ENCODE measurements at places on chromosomes 5 and 9.

DNA sequence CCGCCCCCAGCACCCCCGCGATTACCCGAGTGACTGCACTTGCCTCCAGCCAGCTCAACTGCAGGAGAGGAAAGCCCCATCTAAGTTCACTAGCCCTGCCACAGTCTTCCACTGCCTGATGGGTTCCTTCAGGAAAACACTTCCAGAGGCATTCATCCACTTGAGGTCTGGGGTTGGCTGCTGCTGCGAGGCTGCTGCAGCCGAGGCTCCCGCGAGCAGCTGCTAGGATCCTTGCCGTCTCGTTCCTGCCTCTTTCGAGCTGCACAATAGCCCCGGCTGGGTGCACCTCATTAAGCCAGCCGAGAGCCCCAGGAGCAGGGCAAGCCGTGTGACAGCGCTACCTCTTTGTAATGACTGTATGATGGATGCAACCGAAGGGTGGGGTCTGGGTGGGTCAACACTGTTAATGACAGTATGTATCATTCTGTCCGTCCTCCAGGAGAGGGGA is 24.2 kb upstream of the ELAVL2 start:
- DNase-seq, result peak; percentile 25

DNA sequence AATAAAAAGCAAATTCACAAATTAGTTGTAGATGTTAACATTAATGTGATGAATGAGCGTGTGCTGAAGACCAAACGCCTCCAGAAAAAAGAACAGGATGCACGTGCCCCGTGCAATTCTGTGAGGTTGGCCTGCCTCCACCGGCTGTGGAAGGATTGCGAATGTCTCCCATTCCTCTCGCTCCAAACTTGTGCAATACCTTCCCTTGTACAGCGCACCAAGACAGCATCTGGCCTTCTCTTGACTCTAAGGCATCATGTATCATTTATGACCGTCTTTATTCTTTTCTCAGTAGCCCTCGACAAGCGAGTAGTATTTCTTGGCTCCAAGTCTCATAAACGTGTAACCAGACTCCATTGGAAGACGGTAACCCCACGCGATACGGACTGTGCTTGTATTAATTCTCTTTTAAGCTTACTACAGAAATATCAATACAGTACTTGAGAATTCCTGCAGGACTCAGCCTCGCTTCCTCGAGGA is 1.5 kb upstream of the TESK1 start:
- DNase-seq, result no peak

DNA sequence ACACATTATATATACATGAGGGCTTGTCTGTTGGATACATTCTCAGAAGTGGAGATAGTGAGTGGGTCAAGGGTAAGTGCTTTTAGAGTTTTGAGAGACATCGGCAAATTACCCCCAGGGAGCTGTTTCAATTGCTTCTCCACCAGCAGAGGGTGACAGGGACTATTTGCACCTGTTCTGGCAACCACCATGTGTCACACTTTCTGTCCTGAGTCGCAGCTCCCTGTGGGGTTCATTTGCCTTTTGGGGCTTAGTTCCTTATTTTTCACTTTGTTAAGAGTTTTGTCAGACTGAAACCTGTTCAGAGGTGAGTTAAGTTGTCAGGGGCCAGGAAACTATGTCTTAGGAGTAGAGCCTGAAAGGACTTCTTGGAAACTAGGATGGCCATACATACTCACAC is 20.1 kb upstream of the SLC36A1 start:
- no peak for DNase-seq

DNA sequence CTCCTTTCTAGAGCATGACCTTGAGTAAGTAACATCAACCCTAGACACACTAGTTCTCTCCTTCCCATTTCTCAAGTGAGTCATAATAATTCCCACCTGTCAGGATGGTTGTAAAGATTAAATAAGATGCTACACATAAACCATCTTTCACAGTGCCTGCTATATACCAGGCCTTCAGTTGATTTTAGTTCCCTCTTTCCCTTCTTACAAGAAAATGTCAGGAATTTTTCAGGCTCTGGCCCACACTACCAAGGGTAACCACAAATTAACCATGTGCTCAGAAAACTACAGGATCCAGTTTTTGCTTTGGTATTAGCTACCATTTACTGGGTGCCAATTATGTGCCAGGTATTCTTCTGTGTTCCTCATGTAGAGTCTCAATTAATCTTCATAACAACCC is 42.7 kb upstream of the RARS1 start:
- no peak for DNase-seq

DNA sequence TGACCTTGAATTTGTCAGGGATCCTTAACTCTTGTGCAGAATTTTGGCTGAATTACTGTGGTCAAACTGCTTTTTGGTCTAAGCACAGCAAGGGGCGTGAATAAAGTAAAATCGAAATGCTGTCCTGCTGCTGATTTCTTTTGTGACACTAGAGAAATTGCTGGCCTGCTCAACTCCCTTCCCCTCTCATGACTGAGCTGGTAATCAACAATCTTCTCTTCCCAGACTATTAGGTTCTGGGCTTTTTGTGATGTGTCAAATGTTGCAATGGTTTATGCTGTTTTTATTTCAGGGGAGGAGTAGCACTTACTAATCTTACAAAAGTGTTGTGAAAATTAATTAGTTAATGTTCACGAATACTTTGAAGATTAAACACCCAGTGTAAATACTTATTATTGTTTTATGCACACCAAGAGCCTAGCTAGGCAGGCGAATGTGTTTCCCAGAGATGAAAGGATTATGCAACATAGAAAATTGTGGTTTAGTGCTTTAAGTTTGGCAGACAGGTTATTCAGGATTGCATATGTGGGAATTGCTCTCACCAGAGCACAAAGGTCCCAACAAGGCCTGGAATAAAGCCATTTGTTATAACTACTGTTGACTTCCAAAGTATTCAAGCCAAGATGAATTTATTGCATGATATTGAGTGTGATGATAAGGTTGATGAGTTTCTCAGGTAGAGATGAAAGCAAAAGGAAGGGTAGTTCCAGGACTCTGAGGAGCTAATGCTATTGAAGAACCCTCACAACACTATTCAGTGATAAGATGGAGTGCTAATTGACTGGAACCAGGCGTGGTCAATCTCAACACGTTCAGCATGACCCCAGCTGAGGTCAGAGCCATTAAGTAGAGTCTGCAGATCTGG is 280.7 kb upstream of the ZNF608 start:
- DNase-seq, result no peak

DNA sequence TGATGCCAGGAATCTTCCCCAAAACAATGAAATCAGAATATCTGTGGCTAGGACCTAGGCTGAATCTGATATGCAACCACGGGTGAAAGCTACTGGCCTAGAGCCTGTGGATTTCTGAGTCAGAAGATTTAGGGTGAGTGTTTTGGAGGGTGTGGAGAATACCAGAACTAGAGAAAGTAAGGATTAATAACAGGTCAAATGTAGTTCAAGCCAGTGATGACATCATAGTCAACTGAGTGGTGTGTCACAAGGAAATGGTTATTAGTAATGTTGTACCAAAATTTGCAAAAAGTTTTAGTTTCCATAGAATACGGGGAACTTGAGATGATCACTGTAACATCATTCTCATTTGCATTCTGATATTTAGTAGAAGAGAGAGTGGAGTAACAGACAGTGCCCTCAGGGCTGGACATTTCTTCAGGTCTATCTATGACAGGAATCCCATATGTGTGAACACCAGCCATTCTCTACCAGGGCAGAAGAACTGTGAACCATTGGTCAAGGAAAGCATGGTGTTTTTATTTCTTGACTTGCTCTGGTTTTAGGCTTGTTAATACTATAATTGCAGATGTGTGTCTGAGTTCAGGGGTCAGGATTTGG is 3.7 kb downstream of the GALNT12 start:
- DNase-seq, result no peak

GRCh38 chr5:137147346-137147745 is 351.8 kb downstream of the SPOCK1 start:
- no peak for DNase-seq

- no peak for DNase-seq
Measured at GRCh38 chr5:154193701-154194121, 3.2 kb downstream of the GALNT10 start.

DNA sequence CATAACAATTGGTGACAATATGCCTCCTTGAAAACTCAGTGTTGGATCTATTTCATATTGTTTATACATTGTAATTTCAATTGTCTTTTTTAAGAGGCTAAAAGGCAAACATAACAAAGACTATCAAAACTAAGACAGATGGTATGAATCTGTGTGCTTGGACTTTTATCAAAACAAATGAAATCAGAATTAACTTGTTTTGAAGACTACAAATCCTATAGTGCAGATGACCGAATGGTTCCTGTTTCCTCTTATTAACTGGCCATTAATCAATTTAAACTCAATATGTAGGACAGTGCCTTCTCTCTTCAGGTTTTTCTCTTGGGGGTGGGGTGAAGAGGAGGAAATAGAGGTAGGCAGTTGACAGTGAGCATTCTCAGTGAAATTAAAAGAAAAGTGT is 366.9 kb upstream of the GRAMD2B start:
- no peak for DNase-seq

DNA sequence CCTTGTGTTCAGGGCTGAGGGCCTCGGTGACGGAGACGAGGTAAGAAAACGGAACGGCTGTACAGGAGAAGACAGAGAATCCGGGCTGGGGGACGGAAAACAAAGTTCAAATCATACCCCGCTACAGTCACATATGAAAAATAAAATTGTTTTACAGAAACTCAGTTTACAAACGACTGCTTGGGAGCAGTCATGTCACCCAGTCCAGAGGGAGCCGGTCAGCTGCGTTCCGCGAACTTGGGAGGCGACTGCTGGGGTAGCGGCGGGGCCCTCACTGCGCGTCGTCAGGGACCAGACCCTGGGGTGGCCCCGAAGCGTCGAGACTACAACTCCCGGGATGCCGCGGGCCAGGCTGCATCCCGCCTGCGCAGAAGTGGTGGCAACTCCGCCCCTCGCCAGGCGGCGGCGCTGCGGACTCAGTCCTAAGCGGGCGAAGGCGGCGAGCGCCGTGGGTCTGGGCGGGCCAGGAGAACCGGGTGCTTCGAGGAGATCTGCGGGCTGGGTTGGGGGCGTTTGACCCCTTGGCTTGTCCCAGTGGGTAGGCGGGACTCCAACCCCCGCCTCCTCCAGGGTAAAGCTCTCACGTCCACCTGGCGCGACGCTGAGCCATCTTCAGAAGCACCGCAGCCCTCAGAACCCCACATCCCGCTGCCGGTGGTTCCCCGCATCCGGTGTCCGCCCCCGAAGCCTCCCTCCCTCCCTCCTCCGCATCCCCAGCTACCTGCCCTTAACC is 4.0 kb downstream of the SIT1 start:
- peak; percentile 95 for DNase-seq

DNA sequence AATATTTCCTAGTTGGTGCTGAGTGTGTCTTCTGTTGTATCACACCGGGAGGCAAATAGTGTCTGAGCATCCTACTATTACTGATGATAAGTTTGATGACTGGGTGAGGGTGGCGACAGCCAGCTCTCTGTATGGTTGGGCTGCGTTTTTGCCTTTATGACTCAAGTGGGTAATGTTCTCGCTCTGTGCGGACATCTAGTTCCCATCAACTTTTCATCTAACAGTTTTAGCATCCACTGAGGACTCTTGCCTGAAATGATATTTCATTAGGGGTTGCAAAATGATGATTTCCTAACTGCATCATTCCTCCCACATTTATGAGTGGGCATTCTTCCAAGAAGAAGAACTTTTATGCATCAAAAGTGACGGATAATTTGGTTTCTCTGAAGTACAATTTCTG is 26.5 kb downstream of the HMCN2 start:
- DNase-seq, result no peak

DNA sequence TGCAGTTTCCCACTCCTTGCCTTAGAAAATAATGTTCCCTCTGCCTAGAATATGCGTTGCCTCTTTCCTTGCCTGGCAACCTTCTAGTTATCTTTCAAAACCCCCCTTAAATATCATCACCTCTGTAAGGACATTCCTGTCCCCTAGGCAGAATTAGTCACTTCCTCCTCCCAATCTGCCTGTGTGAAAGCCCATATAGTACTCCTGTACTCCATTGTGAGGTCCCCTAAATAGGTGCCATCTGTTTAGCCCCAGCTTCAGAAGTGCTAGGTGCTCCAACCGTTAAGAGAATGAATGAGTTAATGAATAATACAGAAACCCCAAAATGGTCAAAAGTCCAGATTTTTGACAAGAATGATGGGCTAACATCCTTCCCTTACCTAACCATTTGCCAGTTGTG is 181.4 kb downstream of the GDNF start:
- no peak for DNase-seq

GRCh38 chr9:91905991-91906469 is 44.0 kb downstream of the ROR2 start:
- DNase-seq, result no peak

DNA sequence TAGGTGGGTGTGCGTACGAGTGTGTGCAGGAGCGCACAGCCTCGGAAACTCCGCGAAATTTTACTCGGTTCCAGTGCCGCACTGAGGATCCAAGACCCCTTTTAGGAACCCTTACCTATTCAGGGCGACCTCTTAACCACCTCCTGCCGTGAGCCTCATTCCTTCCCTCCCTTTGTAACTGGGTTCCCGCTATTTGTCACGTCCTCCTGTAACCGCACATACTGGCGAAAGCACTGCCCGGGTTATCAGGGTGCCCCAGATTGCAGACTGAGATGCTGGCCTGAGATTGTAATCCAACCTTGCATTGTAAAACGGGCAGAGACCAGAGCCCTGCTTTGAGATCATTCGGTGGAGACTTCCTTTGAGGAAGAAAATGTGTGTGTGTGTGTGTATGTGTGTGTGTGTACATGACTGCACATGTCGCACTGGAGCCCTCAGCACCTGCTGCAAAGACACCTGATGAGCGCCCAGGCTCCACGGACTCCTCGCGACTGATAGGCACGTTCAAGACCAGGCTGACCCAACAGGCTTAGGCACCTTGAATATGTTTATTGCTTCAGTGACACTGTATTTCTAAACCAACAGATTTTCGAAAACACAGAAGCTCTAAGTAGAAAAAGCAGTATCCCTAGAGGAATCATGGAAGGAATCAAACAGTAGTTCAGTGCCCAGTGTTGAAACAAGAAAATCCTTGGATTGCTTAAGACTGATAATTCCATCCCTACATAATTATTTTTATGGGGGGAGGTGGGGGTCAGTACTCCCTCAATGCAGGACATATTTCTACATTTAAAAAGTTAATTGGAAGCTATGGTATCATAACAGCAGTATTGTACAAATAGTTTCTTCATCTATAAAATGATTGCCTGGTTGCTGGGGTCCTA is 86.5 kb upstream of the TNFAIP8 start:
- peak; percentile 21 for DNase-seq

GRCh38 chr5:131581702-131582101 is 53.3 kb downstream of the RAPGEF6 start:
- no peak for DNase-seq

- no peak for DNase-seq
Measured at GRCh38 chr9:9874270-9874669, 738.5 kb downstream of the PTPRD start.

DNA sequence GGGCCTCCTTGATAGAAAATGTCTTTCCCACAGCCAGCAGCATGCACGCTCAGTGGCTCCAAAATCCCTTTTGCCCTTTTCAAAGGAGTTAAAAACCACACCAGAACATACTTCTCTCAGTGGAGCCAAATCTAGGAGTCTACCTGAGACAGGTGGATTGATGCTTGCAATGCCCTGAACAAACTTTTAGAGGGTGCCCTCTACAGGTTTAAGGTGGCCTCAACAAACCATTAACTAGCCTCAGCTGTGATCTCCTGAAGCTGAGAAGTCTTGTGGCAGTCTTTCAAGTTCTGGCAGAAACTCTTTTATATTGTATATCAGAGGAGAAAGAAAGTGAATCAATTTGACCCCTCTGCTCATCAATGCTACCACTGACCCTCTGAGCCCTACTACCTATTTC is 125.4 kb downstream of the MED27 start:
- DNase-seq, result no peak

GRCh38 chr5:62112689-62113228 is 193.2 kb upstream of the KIF2A start:
- DNase-seq, result no peak
